ENCODE measurements at places on chromosomes 6 and 20. TPM values are rescaled to one million over a fixed set of nuclear protein-coding genes. Genes with fewer than 3 reads are reported as not detected.

CCM2L gene
- 0.23 TPM for total RNA-seq

FAM209B gene
- not detected for total RNA-seq

PKIB gene
- total RNA-seq, result 0.45 TPM

SOX4 gene
- 61.5 TPM for total RNA-seq

ZBTB46 gene
- 4.8 TPM for total RNA-seq

GRIK2 gene
- 1.8 TPM for total RNA-seq

OGFRL1 gene
- 4.6 TPM for total RNA-seq

CCND3 gene
- total RNA-seq, result 13.6 TPM

KCNG1 gene
- 6.8 TPM for total RNA-seq

FBXO5 gene
- 0.82 TPM for total RNA-seq

EFCAB8 gene
- total RNA-seq, result under 0.01 TPM

C20orf141 gene
- not detected for total RNA-seq

FAM217A gene
- total RNA-seq, result not detected

SLC44A4 gene
- total RNA-seq, result not detected

CDH4 gene
- total RNA-seq, result 0.70 TPM

BPIFA1 gene
- not detected for total RNA-seq
